Stromal cell of bone marrow (primary cell): ENCODE measurements at places on chromosomes 4 and X.

- DNase-seq = no peak
These were observed 478.8 kb upstream of the MAGEB18 start for GRCh38 chrX:25659317-25659716.

DNA sequence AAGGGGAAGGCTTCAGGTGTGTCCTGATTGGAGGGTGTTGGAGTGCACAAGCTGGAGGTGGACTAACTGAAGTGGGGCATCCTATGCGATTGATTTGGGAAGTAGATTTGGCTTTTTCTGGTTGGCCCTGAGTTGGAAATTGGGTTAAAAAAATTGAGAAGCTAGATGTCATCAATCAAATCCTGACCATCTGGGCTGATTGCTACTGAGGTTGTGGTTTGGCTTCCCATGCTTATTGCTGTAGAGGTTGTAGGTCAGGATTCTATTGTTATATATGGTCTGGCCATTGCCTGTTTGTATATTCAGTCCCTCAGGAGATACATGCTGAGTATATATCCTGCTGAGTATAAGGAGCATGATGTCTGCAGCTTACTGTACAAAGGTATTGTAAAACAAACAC lies 7.7 kb upstream of the ZNF81 start:
- DNase-seq = no peak

GRCh38 chr4:174211622-174212044 lies 71.8 kb downstream of the FBXO8 start:
- no peak for DNase-seq

DNA sequence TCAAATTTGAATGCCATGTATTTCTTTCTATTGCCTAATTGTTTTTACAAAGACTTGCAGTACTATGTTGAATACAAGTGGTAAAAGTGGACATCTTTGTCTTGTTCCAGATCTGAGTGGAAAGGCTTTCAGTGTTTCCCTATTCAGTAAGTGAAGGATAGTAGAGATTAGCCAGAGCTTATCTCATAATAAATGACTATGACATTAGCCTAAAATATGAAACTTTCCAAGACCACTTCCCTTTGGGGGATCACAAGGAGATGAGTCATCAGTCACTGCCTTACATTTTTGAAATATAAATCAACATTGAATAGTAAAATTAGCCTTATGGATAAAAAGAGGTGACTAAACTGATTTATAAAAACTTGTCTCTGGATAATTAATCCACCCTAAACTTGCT lies 554.1 kb upstream of the MAGEB2 start:
- DNase-seq = no peak

DNA sequence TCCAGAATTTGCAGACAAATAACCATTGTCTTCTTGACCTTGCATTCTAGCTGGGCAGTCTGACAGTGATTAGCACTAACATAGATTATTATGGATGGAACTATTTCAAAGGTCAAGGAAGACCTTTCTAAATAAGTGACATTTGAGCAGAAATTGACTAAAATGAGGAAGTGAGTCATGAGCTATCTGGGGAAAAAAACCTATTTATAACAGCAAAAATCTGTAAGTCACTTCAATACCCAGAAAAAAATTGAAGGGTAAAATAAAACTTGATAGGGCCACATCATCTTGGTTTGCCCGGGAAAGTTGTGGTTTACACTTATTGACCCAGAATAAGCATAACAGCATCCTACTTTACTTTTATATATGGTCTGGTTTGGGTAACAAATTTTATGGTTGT lies 414.6 kb upstream of the HS3ST1 start:
- DNase-seq = no peak

DNA sequence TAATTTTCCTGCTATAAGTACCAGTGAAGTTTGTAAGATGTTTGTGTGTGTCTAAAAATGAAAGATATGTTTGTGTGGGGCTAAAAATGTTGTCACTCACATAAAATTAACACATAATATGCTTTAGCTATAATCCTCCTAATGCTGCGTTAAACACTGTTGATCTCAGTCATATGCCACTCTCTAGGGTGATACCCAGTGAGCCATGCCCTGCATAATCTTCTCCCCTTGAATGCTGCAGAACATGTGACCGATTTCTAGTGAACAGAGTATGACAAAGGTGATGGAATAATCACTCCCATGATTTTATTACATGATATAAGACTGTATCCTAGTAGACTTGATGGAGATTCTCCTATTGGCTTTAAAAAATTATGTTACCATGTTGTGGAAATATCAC lies 119.1 kb upstream of the EPHA5 start:
- DNase-seq = no peak

DNA sequence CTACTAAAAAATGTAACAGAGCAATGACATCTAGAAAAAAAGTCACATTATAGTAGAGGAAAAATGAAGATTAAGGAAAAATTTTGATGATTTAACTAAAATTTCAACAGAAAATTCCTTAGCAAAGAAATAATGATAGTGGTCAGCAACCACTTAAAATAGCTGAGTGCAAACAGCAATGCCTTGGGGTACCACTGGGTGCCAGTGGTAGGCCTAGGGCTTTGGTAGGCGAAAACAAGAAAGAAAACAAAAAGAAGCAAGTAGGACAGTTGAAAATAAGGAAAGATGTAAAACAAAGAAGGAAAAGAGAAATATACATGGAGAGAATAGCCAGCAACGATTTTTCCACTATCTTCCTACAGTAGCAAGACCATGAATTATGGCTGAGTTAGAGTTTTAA lies 313.5 kb upstream of the IRS4 start:
- DNase-seq = no peak

DNA sequence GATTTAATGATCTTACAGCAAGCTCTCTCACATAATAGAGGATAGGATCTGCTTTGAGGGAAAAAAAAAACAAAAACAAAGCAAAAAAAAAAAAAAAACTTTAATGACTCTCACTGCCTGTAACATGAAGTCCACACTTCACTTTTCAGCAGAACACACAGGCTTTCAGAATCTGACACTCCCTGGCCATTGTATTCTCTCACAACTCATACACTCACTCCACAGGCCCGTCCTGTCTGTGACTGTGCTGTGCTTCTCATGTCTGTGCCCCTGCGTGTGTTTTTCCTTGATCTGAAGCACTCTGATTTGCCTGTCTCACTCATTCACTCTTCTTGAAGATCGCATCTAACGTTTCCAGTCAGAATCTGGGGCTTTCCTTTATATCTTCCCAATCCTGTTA lies 460.8 kb downstream of the TMA16 start:
- DNase-seq = no peak

- DNase-seq = no peak
These were observed 348.6 kb downstream of the AR start for GRCh38 chrX:67892401-67892800.

- peak; percentile 53 for DNase-seq
These were observed 152.3 kb downstream of the CBR4 start for GRCh38 chr4:168857546-168858314.
